ENCODE measurements at places on chromosomes 2 and 18.
A peak's percentile ranks its signal among the peaks of the same experiment; 100 is the strongest.

GRCh38 chr2:156423674-156424282 is 12.4 kb upstream of the GPD2 start:
- no peak for DNase-seq

DNA sequence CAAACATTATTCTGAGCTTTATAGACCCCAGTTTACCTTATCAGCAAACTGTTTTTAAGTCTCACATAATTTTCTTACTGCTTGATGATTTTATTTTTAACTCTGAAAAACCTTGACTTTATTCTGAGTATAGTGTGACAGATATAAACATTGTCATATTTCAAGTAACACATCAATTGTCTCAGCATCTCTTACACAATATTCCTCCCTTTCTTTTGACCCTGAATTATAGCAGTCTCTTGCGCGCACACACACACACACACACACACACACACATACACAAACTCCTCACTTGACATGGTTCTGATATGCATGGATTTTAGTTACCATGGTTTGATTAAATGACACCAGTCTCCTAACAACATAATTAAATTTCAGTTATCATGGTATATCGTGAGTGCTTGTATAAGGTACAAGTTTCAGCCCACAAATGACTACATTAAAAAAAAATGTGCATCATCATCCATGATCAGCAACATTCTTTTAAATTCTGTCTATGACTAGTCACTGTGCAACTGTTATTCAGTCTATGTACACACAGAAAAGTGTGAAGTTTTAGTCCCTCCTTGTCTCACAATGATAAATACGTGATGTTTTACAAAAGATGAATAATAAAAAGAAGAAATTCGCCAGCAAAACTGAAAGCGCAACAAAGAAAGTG is 39.5 kb upstream of the TACR1 start:
- no peak for DNase-seq

DNA sequence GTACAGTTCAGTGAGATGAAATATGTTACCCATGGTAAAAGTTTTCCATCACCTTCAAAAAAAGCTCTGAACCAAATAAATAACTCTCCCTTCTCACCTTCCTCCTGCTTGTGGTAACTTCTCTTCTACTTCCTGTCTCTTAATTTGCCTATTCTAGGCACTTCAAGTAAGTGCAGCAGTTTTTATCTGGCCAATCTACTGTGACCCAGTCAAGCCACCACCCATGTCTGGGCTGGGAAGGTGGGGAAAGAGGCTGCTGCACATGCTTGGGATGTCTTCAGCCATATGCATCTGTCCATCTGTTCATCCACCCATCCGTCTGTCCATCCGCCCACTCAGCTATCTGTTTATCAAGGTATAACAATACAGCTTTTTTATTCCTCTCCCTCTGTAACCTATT is 31.6 kb downstream of the ZNF532 start:
- DNase-seq = no peak

DNA sequence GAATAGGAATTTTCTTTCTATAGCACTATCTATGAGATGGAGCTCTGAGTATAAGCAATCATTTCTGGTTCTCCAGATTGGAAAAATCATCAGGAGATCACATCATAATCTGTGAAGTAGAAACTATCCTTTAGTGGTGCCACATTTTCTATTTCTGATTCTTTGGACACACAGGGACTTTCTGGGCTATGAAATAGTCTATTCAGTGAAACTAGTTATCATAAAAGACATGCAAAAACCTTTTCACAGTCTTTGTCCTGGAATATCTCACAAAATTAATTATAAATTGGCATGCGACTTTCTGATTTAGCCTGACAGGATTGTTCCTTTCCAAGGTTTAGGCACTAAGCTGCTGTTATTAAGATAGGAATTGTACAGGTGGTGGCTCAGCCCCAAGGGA is 428.6 kb downstream of the DLGAP1 start:
- no peak for DNase-seq

DNA sequence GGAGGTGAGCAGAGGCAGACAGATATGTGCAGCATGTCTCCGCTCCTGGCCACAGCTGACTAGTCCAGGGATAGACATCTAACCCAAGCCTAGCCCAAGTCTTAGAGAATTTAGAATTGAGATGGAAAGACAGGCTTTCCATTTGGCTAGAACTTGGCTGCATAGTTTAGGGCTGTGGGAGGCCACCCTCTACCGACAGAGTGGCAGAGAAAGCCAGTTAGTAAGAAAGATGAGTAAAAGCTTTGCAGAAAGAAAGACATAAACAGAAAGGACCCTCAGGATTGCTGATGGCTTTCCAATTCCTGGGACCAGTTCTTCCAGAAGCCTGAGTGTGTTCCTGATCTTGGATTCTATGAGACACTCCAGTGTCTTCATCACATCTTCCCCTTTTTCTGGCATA is 62.1 kb downstream of the DYM start:
- DNase-seq = no peak

- no peak for DNase-seq
Measured at GRCh38 chr18:31428211-31428610, 19.3 kb upstream of the DSG3 start.

- DNase-seq = no peak
Measured at GRCh38 chr2:33704406-33704855, 105.3 kb upstream of the FAM98A start.

GRCh38 chr18:2515171-2515787 is 56.0 kb downstream of the METTL4 start:
- no peak for DNase-seq

- no peak for DNase-seq
Measured at GRCh38 chr2:163779970-163780597, 44.3 kb upstream of the FIGN start.

GRCh38 chr2:215421859-215422461 is 13.9 kb downstream of the FN1 start:
- no peak for DNase-seq

DNA sequence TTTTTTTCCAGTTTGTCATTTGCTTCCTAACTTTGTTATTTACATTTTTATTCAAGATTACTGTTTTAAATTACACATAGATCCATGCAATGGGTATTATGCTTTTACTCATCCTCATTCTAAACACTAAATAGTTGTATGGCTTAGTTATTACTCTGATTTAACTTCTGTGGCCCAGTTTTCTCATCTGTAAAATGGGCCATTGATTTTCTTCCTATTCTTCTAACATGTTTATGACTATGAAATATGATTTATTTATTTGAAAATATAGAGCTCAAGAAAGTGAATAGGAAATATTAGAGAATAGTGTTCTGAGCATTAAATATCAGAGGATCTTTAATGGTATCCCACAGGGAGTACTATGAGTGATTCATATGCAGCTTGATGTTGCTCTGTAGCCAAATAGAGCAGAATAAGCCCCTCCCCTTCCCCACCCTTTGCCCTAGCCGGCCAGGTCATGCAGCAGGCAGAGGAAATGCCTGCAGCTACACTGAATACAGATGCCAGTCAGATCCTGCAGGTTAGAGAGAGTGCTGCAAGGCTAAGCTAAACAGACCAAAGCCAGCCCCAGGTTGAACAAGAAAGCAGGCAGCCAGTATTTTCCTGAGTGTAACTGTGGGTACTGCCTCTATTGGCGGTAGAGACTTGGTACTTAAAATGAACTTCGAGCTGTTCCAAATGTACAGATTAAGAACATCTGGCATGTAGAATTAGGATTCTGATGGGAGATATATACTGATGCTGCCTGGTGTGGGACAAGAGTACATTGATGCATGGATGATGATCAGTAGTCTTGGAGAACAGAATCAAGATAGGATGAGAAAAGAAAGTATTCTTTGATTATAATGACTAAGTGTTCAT is 11.7 kb upstream of the ACYP2 start:
- no peak for DNase-seq

DNA sequence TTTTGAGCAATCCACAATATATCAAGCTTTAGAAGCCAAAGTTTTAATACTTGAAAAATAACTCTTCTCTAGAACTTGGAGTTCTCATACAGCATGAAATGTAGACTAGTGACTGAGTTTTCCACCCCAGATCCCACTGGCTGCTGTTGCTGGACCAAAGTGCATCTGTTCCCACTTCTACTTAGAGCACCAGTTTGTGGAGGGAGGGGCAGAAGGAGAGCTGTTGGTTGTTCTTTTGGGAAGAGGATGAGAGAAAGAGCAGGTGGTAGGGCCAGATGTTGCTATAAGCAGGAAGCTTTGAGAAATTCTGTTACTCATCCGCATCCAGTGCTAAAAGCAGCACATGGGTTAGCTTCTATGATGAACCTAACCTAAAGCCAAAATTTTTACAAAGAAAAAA is 59.0 kb downstream of the MBD2 start:
- DNase-seq = no peak

- no peak for DNase-seq
Measured at GRCh38 chr18:55144193-55144930, 185.1 kb upstream of the CCDC68 start.

DNA sequence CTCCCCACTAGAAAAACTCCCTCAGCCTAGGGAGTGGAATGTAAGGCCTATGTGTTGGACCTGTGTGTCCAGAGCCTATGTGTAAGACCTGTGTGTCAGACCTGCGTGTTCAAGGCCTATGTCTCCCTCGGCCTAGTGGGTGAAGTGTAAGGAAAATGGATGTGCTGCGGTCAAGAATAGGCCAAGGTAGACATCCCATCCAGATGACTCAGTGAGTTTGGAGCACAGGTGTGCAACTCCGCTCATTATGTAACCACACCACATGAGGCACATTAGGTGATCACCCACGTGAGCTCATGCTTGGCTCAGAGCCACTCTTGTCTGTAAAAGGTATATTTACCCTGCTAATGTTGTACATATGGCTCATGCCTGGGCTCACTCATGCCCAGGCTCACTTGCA is 565.3 kb upstream of the CRIM1 start:
- DNase-seq = no peak

GRCh38 chr2:132463719-132464118 is 47.1 kb downstream of the GPR39 start:
- no peak for DNase-seq

DNA sequence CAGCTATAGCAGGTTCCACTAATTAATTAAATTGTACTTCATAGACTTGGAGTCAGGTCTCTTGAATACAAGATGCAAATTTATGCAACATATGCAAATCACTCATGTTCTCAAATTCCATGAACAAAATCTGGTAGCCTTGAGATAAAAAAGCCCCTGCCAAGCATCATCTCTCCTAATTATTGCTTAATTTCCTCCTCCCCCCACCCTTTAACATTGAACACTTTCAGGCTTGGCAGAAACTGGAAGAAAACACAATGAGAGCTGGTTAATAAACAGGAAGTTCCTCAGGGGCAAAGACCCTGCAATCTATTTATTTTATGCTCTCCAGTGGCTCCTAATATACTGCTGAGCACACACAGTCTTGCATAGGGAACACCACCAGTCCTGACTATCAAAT is 35.6 kb upstream of the ACVR1 start:
- DNase-seq = no peak

DNA sequence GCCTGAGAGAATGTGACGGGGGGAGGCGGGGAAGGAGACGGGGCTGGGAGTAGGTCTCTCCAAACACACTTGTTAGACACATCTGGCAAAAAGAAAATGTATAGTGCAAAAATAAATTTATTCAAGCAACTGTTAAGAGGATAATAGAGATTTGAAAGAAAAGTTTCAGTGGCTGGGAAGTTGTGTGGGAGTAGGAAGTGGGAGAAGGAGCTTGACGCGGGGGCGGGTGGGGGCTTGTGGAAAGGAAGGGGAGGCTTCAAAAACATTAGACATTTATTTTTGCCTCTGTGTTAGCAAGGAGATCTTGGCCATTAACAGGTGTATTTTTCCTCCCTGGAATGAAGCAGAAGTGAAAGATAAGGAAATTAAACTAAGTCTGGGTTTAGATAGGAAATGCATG is 90.3 kb downstream of the KLF7 start:
- no peak for DNase-seq

GRCh38 chr2:234676109-234676782 is 179.4 kb upstream of the ARL4C start:
- peak; percentile 97 for DNase-seq

DNA sequence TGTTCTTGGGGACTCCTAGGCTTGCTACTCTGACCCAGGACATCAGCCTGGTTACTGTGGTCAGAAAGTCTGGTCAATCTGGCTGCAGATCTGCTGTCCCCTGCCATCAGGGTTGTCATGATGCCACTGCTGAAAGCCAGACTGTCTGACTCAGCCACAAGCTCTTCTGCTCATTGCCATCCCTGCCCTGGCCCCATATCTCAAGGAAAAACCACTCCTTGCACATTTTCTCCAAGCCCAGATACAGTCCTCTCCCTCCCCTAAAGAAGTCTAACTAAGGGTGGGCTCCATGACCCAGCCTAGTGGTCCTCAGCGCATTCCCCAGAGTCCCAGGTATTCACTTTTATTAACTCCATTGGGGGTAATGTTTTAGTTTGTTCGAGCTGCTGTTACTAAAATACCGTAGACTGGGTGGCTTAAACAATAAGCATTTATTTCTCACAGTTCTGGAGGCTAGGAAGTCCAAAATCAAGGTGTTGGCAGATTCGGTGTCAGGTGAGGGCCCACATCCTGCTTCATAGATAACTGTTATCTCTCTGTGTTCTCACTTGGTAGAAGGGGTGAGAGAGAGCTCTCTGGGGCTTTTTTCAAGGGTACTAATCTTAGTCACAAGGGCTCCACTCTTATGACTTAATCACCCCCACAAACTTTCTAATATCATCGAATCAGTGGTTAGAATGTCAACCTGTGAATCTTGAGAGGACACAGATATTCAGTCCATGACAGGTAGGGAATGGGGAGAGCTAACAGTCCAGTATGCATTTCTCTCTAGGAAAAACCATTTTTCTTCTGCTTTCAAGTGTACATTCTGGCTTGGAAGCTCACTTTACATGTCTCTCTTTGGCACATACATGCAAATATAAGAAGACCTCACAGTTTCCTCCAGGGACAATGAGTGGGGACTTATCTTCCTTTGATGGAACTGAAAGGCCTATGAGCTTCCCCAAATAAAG is 94.8 kb upstream of the CXCR4 start:
- no peak for DNase-seq

DNA sequence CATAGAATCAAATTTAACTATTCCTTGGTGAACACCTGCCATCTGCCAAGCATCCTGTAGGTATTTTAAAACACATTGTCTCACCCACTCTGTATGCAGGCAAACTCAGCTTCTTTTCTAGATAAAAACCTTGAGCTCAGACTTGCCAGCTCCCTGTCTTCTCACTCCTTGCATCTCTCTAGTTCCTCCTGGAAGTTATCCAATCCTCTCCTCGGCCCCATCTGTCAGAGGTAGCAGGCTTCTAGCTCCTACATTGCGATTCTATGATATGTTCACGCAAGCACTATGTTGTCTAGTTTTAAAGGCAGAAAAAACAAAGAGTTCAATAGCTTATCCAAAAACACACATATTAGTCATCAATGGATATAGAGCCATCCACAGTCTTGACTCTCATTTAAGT is 67.0 kb upstream of the APCDD1 start:
- DNase-seq = no peak

GRCh38 chr18:37322492-37323035 is 243.0 kb downstream of the CELF4 start:
- DNase-seq = no peak

GRCh38 chr2:109173311-109174171 is 44.5 kb downstream of the SH3RF3 start:
- no peak for DNase-seq

DNA sequence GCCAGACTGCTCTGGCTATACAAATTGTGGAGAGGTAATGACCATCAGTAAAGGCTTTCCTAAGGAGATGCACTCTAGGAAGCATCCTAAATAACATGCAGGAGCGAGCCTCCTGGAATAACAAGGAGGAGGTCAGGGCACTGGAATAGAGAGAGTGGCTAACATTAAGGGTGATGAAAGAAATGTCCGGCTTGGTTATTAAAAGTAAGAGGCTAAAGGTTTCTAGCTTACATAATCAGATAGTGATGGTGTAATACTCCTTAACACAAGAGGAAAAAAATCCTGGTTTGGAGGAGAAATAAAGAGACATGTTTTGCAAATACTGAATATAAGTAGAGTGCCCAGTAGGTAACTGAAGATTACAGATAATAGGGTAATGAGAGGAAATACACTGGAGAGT is 365.7 kb downstream of the ZEB2 start:
- no peak for DNase-seq
